ENCODE measurements at places on chromosomes 2 and 18.

DNA sequence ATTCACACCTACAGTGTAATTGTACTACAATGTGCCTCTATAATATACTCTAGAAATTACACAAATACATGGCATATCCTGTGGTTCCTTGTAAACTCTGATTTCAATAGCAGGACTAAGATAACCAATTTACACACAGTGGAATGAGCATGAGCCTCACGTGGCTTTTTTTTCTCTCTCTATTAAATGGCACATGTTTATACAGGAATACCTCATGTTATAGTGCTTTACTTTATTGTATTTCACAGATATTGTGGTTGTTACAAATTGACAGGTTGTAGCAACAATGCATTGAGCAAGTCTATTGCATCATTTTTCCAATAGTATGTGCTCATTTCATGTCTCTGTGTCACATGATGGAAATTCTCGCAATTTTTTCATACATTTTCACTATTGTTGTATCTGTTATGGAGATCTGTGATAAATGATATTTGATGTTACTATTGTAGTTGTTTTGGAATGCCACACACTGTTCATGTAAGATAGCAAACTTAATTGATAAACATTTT is 260.0 kb downstream of the FSIP2 start:
- DNase-seq: no peak

- no peak for DNase-seq
These were observed 33.0 kb downstream of the SDC1 start for GRCh38 chr2:20191714-20192569.

GRCh38 chr18:32271672-32272208 is 81.9 kb downstream of the MEP1B start:
- peak; percentile 77 for DNase-seq

DNA sequence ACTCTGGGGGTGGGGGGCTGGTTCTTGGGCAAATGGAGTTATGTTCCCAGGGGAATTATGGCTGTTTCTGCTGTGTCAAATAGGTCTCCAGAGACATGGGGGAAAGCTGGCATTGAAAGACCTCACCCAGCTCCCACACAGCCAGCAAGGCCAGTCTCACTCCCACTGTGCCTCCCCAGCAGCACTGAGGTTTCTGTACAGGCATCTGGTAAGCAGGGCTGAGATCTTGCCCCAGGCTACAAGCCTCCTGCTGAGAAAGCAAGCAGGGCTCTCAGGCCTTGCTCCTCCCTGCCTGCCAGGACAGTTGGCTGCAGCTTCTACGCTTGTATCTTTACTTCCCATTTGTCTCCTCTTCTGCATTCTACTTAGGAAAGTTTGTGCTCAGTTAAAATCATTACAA is 50.5 kb upstream of the FHOD3 start:
- DNase-seq: no peak

DNA sequence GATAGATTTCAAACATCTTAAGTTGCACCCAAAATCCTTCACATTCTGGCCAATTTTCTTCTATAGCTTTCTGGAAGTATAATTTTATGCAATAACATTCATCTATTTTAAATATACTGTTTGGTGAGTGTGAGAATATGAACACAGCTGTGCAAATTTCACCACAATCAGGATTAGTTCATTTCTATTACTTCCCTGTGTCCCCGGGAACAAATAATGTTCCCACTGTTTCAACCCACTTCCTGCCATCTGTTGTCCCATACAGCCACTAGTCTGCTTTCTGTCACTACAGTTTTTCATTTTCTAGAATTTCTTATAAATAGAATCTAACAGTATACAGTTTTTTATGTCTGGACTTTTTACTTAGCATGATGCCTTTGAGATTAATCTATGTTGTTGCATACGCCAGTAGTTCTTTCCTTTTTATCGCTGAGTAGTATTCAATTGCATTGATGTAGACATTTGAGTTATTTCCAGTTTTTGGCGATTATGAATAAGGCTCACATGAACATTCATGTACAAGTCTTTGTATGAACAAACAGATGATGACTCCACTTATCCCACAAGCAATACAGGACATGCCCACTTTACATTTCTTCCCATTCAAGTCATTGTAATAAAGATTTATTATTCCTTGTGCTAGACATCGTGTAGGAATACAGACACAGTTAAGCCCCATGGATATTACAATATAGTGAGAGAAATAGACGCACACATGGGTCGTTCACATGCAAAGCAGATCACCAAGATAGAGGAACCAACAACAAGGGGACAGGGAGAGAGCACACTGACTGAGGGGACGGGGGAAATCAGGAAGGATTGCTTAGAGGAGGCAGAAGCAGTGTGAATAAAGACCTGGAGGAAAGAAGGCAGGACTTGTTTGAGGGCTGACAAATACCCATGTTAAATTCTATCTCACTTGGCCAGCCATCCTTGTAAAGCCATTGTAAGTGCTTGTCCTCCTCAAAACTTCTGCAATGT is 72.9 kb upstream of the PAX8 start:
- no peak for DNase-seq

- no peak for DNase-seq
These were observed 53.8 kb downstream of the TRAPPC12 start for GRCh38 chr2:3433339-3433699.

- no peak for DNase-seq
These were observed 78.2 kb downstream of the INPP4A start for GRCh38 chr2:98522854-98523253.

GRCh38 chr2:4020153-4020552 is 316.8 kb downstream of the DCDC2C start:
- DNase-seq: no peak

- no peak for DNase-seq
These were observed 542.8 kb downstream of the IRS1 start for GRCh38 chr2:226256709-226257376.
